ENCODE measurements at places on chromosomes 6 and 20.

GRCh38 chr6:88616380-88616779 lies 347.0 kb downstream of the RNGTT start:
- DNase-seq, result no peak

- peak; percentile 8 for DNase-seq
These were observed 28.3 kb downstream of the RSPO4 start for GRCh38 chr20:973785-974194.

DNA sequence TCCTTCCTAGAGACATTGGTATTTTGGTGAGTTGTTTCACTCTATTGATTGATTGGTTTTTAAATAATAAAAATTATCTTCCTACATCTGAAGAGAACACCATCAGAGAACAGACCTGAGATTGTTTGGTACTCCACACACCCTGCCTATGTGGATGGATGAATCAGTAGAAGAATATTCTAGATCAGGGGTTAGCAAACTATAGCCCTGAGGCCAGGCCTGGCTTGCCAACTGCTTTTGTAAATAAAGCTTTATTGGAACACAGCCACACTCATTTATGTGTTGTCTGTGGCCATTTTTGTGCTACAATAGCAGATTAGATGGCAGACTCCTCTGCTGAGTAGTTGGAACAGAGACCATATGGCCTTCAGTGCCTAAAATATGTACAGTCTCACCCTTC lies 139.6 kb upstream of the INSM1 start:
- no peak for DNase-seq

GRCh38 chr20:23335521-23335920 lies 15.1 kb upstream of the NXT1 start:
- no peak for DNase-seq

- DNase-seq, result no peak
These were observed 912.2 kb upstream of the ADGRB3 start for GRCh38 chr6:67722861-67723261.

- DNase-seq, result no peak
These were observed 141.3 kb upstream of the CENPW start for GRCh38 chr6:126198631-126199030.

- DNase-seq, result no peak
These were observed 2.1 kb downstream of the KIAA1586 start for GRCh38 chr6:57048577-57048976.

- DNase-seq, result no peak
These were observed 7.4 kb downstream of the CYP39A1 start for GRCh38 chr6:46645265-46645664.

DNA sequence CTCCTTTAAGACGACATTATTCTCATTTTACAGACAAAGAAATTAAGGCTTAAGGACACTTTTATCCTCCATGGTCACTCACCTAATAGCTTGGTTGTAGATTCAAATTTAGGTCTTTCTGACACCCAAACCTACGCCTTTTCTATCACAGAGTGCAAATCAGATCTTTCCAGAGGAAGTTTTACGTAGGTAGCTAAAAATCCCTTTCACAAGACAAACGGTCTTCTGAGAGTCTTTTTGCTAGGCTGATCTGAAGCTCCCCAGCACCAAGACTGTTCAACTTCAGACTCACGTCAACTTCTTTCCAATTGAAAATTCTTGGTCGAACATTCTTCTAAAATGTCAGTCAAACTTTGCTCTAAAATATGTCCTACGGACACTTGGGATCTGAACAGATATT lies 46.5 kb downstream of the BLOC1S5 start:
- no peak for DNase-seq

- DNase-seq, result no peak
These were observed 1.8 kb downstream of the RNF144B start for GRCh38 chr6:18388942-18389341.

DNA sequence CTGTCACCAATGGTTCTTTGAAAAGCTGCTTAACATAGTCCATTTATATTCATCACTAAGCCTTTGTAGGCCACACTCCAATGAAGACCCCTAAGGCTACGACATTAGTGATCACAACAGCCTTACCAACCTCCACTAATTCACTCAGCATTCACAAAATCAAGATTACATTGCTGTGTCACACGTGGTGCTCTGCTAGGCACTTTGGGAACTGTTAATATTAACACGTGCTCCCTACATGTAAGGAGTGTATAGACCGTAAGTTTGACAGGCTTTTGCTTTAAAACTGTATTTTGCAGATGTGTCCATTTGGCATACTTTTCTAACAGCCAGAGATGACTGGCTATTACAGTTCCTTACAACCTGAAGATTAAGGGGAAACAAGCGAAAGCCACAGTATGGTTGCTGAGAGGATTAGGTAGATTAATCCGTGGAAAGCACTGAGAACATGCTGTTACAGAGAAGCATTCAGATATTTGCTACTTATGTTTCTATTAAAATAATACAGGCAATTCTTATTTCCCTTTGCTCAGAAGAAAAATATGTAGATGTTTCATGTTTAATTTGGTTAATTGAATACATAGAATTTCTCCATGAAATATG lies 69.7 kb downstream of the SAMD3 start:
- DNase-seq, result no peak

DNA sequence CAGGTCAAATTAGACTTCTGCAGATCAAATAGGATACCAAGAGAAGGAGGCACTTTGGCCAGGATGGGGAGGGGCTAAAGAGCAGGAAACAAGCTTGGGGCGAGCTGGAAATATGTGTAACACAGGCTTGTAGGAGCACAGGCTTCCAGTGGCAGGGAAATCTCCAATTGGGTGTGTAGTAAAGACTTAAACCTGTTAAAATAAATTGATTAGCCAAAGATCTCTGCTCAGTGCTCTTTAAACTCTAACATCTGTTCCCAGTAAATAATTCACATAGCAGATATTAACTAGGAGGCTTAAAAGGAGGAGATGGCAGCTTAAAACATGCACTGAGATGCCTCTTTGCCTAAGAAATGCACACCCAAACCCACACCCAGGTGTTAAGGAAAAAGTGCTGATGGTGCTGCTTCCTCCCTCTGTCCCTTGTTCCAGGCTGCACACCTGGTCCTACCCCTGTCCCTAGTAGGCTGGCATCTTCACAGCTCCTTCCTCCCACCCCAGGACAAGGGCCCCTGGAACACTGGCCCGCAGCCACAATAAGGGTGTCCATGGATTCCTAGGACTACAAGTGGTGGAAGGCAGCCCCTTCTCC lies 93.5 kb upstream of the MLN start:
- DNase-seq, result no peak

GRCh38 chr20:1855109-1855508 lies 40.1 kb upstream of the SIRPA start:
- no peak for DNase-seq

DNA sequence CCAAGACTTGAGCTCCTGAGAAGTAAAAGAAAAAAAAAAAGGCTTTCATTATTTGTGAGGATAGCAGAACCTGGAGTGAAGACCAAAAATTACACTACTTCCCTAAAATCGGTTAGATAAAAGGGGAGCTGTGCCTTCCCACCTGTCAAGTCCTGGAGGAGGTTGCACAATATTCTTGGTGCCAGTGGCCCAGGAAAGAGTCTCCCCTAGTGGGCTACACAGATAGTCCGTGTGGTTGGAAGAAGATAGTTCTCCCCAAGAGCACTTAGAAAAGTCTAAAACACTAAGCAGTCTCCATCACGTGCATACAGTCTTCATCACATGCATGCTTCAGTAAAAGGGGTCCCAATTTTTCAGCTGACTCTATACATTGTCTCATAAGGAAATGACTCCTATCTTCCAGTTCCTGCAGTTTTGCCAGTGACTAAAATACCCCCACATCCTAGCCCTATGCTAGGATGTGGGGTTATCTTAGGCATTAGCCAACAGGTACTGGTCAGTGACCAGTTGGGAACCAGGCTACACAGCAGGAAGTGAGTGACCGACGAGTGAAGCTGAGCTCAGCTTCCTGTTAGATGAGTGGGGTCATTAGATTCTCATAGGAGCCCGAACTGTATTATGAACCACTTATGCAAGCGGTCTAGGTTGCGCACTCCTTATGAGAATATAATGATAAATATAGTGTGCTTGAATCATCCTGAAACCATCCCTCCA lies 199.5 kb upstream of the FAM83B start:
- DNase-seq, result no peak

DNA sequence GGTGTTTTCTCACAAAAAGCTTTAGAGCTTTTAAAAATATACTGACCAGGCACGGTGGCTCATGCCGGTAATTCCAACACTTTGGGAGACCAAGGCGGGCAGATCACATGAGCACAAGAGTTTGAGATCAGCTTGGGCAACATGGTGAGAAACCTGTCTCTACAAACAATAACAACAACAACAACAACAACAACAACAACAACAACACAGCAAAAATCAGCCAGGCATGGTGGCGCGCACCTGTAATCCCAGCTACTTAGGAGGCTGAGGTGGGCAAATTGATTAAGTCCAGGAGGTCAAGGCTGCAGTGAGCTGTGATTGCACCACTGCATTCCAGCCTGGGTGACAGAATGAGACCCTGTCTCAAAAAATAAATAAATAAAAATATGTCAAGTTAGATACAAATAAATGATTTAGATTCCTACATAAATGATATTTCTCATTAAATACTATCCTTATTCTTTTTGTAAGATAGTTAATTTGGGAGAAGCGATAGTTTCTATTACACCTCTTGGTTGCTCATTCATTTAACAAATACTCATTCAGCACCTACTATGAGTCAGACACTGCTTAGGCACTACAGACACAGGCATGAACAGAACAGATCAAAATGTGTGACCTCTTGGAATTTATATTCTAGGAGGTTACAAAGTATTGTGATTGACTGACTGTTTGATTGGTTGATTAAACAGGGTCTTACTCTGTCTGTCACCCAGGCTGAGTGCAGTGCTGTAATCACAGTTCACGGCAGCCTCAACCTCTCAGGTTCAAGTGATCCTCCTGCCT lies 83.5 kb upstream of the BEND3 start:
- DNase-seq, result no peak

GRCh38 chr6:87754828-87755227 lies 52.8 kb upstream of the AKIRIN2 start:
- no peak for DNase-seq

DNA sequence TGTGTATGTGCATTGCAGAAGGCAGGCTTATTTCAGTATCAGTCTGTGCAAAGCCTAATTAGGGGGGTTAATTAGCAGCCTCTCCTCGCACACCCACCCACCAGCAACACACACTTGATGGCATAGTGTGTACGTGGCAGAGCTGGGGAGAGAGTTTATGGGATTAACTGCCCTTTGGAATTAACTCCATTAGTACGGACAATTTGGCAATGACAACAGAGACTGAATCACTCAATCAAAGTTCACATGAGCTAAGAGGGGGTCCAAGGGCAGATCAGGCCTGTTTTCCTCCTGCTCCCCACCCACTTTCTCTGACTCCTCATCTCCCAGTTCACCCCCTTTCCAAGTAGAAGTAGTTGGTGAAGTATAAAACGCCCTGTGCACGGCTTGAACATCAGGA lies 69.5 kb downstream of the LRFN2 start:
- DNase-seq, result no peak

DNA sequence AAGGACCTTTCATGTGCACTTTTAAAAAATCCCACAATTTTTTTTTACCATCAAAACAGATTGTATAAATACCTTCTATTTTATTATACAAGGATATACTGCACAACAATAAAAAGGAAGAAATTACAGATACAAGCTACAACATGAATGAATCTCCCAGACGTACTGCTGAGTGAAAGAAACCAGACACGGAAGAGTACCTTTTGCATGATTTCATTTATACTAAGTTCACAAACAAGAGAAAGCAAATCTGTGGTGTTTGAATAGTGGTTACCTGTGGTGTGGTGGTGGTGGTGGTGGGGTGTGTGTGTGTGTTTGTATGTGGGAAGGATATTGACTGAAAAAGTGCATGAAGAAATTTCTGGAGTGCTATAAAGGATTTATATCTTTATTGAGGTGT lies 6.8 kb upstream of the PLCB4 start:
- DNase-seq, result no peak

- DNase-seq, result no peak
These were observed 25.8 kb upstream of the PLCG1 start for GRCh38 chr20:41111578-41111951.

DNA sequence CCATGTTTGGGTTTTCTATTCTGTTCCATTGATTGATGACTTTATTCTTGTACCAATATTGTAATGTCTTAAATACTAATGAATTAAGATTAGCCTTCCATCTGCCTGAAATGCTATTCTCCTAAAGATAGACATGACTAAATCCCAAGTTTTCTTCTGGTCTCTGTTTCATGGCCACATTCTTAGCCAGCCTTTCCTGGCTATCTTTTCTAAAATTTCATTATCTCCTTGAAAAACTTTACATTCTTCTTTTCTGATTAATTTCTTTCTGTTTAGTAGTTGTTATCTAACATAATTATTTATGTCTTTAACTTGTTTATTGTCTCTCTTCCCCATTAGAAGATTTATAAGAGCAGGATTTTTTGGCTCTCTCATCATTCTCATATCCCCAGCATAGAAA lies 4.4 kb upstream of the PRIM2 start:
- no peak for DNase-seq

DNA sequence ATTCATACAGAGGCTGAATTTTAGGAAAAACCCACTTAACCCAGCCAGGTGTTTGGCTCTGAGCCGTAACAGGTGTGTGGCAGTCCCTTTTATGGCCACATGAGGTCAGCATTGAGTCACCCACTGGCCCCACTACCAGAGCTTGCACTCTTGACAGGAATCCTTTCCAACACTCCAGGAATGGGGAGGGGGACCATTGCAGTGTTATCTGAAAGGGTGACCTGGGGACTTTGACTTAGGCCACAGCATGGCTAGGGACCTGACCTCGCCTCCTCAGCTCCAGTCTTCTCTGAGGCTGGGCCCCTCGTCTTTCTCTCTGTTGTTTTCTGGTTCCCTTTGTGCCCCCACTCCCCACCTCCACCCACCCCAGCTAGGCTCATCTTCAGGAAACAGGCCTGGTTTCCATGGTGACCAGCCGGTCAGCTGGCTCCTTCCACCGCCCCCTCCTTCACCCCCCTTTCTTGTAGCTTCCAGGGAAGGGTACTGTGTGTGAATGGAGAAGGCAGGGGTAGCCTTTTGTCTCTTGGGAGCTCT lies 2.1 kb upstream of the TMEM151B start:
- DNase-seq, result peak; percentile 64

GRCh38 chr6:163771180-163771579 lies 356.7 kb downstream of the QKI start:
- no peak for DNase-seq
